Right ventricle myocardium inferior (tissue), 1 donor: ENCODE measurements at places on chromosomes 6 and 20. TPM values are rescaled to one million over a fixed set of nuclear protein-coding genes. Genes with fewer than 3 reads are reported as not detected.

The DYNLRB1 gene
- 172 TPM for total RNA-seq

The FAM184A gene
- total RNA-seq, result 2.4 TPM

The RSPH9 gene
- total RNA-seq, result 0.11 TPM

- no peak for DNase-seq
These were observed 48.5 kb downstream of the LIN28B start for GRCh38 chr6:105005451-105005850.

DNA sequence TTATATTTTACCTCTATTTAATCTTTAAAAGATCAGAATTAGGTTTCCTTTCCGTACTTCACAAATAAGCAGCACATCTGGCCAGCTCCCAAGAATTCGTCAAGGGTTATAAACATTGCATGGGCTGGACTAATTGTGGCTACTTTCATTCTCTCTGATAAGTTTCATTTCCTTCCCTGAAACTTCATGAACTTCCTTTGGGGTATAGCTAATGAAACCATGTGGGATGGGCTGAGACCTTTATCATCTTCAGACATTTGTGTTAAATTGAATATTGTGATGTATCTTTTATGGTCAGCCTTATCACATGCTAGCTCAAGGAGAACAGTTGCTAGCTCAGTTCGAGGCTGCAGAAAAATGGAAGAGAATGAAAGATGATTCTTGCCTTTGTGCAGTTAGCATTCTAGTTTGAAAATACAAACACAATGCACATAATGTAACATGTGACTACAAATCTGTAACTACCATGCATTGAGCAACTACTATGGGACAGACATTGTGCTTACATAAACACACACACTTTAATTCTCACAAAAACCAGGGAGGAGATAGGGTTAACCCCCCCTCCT lies 1.7 kb upstream of the GMPR start:
- no peak for DNase-seq

- DNase-seq, result no peak
These were observed 45.8 kb upstream of the PIM1 start for GRCh38 chr6:37123957-37124729.
